Body of pancreas (tissue), 4 donors: ENCODE measurements at places on chromosomes 4 and X. TPM values are rescaled to one million over a fixed set of nuclear protein-coding genes. Genes with fewer than 3 reads are reported as not detected.

The ARHGAP36 gene
- not detected for total RNA-seq

GRCh38 chr4:2744576-2745270 is 11.4 kb downstream of the TNIP2 start:
- no peak for DNase-seq

DNA sequence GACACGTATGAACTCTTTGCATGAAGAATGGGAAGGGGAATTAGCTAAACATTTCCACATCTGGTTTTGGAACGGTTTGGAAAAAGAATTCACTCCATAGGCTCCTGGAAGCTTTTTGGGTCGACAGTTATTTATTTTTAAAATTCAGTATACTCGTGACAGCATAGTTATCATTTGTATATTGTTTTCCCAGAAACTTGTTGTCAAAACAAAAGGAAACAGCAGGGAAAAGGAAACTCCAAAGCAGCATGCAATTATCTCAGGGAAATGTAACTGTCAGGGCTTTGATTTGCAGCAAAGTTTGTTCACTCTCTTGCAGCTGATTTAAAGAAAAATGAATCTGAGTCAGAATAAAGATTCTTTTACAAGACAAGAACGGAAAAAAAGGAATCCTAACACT is 86.5 kb downstream of the PLAC1 start:
- DNase-seq = no peak

DNA sequence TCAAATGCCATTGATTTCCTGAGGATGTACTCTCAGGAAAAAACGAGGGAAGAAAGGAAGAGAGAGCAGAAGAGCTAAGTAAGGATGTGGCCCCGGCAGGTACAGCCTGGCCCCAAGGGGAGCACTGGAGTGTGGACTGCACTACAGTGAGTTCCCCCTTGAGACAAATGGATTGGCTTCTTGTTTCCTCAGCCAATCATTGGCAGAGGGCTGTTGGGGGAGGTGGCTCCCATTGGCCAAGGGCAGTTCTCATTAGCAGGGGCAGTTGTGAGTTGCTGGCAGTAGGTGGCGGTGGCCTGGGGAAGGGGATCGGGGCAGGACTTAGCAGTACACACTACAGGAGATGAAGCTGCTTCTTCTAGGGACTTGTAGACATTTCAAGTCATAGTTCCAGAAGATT is 24.1 kb upstream of the OCIAD2 start:
- DNase-seq = no peak

DNA sequence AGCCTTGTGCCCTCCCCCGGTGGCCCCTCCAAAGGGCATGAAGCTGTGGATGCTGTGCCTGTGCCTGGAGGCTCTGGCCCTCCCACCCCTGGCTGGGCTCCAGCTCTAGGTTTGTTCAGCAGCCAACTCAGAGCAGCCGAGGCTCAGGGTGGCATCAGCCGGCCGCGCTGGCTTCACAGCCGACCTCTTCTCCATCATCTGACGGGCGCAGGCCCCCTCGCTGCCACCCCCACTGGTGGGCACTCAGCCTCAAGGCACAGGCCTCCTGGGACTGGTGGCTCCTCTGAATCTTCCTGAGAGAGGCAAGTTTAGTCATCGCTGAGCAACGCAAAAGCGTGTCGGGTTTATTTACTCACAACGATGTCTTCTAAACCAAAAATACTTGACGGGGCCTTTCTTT is 46.0 kb downstream of the PCGF3 start:
- no peak for DNase-seq

GRCh38 chr4:127307996-127308395 is 324.8 kb upstream of the INTU start:
- no peak for DNase-seq

- no peak for DNase-seq
Measured at GRCh38 chrX:111349101-111349500, 62.9 kb downstream of the DCX start.

The SMARCA1 gene
- total RNA-seq = 25.4 TPM

The MSANTD1 gene
- total RNA-seq = 3.6 TPM

GRCh38 chr4:83054928-83055327 is 19.9 kb downstream of the COPS4 start:
- no peak for DNase-seq

The SULT1E1 gene
- not detected for total RNA-seq

The ARAP2 gene
- 14.3 TPM for total RNA-seq

The FOXR2 gene
- not detected for total RNA-seq

DNA sequence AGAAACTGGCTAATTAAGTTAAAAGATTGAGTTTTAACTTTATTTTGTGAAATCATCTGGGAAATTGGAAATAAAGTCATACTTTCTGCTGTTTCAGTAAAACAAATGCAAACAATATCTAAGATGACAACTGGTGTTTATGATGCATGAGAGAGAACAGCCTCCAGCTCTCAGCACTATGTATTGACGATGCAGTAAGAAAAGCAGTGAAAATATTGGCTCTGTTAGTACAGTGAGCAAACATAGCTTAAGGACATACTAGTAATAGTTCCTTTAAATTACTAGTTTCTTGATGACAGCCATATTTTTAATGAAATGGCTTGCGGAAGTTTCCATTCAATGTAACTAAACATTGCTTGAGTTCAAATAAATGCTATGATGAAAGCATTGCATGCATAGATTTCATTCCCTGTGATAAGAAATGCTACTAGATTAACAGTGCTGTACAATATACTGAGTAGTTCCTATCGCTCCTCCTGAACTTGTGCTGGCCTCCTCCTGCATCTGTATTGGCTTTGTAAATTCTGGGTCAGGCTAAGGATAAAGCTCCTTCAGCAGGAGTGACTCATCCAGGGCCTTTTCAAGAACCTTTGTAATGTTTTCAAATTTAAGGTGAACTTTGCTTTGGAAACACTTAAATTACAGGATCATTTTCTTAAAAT is 11.6 kb downstream of the ARHGAP24 start:
- no peak for DNase-seq

- no peak for DNase-seq
Measured at GRCh38 chrX:100494646-100495370, 84.7 kb upstream of the PCDH19 start.
